A172 (cell line): ENCODE measurements at places on chromosomes 6 and 20.

DNA sequence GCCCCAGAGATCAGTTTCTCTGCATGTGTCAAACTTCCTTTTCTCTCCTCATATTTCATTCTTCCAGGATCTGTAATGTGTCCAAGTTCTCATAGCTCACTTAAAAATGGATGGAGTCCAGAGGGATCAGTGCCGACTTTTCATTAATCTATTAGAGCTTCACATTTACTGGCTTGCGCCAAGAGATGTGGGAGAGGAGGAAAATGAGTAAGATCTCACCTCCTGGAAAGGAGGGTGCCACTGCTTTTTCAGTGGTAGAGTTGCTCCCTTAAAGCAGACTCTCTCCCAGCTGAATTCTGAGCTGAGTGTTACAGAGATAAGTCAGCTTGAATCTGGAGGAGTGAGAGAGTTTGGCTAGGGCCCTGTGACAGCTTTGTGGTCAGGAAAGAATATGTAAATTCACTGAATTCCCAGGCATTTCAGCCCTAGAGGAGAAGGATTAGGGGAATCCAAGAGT lies 175.9 kb downstream of the SOX4 start:
- peak; percentile 83 for DNase-seq

DNA sequence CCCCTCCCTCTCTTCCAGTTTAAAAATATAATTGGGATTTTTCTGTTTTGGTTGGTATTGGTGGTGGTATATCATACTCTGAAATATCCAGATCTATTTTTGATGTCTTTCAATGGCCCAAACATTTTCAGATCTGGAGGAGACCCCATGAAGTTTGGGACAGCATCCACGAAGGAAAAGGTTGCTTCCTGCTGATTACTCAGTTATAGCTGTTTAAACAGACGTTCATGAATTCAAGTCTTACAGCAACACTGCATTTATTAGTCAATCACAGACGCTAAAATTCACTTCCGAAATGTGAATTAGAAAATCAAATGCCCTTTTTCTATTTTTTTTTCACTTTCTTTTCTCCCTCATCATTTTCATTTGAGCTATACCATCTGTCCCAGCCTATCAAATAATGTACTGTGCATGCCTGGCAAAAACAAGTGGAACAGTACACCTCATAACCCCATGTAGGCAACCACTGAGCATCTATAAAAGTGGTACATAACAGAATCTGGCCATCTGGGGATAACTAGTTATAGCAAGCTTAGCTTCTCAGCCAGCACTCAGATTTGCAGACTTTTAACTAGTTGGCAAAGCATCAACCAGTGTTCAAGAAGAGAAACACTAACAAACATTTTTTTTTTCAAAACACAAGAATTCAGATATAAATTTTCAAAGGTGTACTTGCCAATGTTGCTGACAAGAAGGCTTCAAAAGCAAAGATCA lies 124.5 kb downstream of the HIVEP2 start:
- DNase-seq = no peak

DNA sequence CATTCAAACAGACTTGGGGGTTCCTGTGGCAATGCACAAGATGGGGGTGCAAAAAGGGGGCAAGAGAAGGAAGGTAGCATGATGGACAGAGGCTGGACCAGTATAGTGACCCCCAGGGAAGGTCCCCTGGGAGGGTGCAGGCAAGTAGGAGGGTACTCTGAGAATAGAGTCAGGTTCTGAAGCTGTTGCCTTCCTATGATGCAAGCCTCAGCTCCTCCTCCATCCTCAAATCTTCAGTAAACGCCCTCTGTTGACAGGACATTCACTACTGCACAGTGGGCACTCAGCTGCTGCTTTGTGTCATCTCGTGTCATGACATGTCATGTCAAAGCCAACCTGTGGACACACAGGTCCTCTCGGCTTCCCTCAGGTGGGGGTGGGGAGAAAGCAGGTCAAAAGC lies 5.8 kb upstream of the SDCBP2 start:
- no peak for DNase-seq

GRCh38 chr20:60447703-60448102 lies 489.5 kb downstream of the CDH26 start:
- DNase-seq = no peak

- no peak for DNase-seq
Observed at GRCh38 chr20:24718277-24718676, 230.8 kb upstream of the CST7 start.

DNA sequence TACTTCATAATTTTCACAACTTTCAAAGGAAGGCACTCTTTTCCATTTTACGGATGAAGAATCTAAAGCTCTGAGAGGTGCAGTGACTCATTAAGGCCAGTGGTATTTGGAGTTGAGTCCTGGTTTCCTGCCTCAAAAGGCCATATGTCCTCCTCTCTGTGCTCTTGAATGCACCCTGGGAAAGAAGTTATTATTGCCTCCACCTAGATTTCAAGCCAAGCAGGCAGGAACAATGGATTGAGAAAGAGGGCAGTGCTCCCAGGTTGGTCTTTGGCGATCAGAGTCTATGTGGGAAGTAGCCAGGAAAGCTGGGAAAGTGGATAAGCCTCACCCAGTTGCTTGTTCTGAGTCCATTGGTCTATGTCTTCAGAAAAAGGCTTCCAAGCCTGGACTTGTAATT lies 165.0 kb downstream of the MAFB start:
- no peak for DNase-seq

DNA sequence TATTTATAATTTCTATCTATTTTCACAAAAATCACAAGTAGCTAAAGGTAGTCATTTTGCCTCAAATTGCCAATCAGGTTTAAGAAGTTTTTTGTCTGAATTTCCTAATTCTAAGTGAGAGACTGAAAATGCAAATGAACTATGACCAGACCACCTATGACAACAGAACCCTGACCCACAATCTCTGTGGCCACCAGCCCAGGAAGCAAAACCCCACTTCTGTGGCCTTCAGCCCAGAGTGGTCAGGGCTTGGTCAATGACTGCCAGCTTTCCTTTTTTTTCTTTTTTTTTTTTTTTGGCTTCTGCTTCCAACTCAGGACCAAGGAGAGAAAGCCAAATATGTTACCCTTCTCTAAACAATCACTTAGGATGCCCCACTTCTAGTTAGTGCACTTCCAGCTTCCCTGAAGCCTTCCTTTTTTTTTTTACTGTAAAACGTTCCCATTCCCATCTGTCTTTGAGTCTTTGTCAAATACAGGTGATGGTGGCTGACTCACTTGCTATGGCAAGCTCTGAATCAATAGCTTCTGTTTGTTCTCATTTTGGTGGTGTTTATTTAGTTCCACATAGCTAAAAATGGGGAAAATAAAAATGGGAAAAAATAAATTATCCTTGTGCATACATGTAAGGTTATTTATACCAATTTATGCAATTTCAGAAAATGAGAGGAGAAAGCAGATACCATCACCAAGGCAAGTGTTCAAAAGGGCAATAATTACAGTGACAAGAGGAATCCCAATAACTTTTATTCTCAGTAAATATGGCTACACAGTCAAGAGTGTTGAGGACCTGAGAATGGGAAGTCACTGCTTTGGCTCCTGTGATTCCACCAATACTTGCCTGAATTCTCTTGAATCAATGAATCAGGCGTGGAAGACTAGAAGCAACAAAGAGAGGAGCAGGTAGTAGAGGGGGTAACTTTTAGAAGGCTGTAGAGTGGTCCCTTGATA lies 170.3 kb upstream of the PDE7B start:
- no peak for DNase-seq

GRCh38 chr6:108157981-108158525 lies 7.8 kb upstream of the NR2E1 start:
- no peak for DNase-seq

DNA sequence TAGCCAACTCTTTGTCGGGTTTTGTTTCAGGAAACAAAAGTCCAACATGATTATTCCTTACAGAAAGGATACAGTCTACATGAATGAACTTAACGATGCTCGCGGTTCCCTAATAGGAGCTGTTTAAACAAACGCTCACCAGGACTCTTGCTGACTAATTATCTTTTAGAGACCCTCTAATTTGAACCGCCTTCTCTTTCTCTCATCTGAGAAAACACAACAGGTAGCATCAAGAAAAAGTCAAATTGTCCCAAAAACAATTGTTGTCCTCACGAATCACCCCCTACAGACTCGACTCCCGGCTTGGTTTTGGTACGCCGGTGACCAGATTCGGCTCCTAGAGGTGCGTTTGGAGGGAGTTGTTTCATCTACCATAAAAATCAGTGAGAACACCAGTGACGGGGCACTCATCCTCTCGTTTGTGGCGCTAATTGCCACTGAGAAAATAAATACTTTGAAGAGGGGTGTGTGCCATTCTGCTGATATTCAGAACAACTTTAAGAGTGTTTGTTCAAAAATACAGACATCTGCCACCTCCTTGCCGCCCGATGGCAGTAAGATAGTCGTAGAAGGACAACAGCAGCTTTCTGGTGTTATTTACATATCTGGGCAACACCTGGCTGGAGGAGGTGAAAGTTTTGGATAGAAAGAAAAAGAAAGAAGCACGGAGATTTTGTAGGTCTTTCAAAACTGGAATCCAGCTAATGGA lies 1.1 kb upstream of the SIM1 start:
- DNase-seq = no peak

- peak; percentile 85 for DNase-seq
Observed at GRCh38 chr20:52410182-52410647, 218.6 kb upstream of the ZFP64 start.
